IMR-90 (cell line): ENCODE measurements at places on chromosomes 3 and 15. TPM values are rescaled to one million over a fixed set of nuclear protein-coding genes. Genes with fewer than 3 reads are reported as not detected.

Gene CLRN1
- not detected in 2 replicates for polyA plus RNA-seq

Gene TP63
- polyA plus RNA-seq, result not detected in 2 replicates

Gene SYNPR
- polyA plus RNA-seq, result not detected in 2 replicates

Gene AADAC
- polyA plus RNA-seq, result not detected in 2 replicates

Gene CLEC3B
- polyA plus RNA-seq, result 13.2 and 13.8 TPM in 2 replicates

Gene HIGD2B
- not detected in 2 replicates for polyA plus RNA-seq

Gene ZNF501
- polyA plus RNA-seq, result 1.1 and 1.3 TPM in 2 replicates

Gene PARP16
- polyA plus RNA-seq, result 4.1 and 5.0 TPM in 2 replicates

Gene FAM81A
- not detected in 2 replicates for polyA plus RNA-seq

Gene ATP8B4
- 0.09 and 0.12 TPM in 2 replicates for polyA plus RNA-seq

Gene LRTM1
- polyA plus RNA-seq, result not detected in 2 replicates

Gene ANKUB1
- polyA plus RNA-seq, result not detected in 2 replicates

Gene NMNAT3
- 0.12 and 0.47 TPM in 2 replicates for polyA plus RNA-seq

Gene GOLGA8B
- polyA plus RNA-seq, result 27.1 and 31.6 TPM in 2 replicates

Gene TMCO5A
- polyA plus RNA-seq, result not detected in 2 replicates

Gene C3orf22
- not detected in 2 replicates for polyA plus RNA-seq

Gene ATP13A5
- polyA plus RNA-seq, result not detected in 2 replicates

Gene CCR5
- not detected in 2 replicates for polyA plus RNA-seq

Gene AP3B2
- polyA plus RNA-seq, result 0.07 and 0.14 TPM in 2 replicates

Gene DNASE1L3
- polyA plus RNA-seq, result not detected in 2 replicates

Gene LIPH
- polyA plus RNA-seq, result 0.17 and 0.27 TPM in 2 replicates

Gene C15orf62
- polyA plus RNA-seq, result not detected in 2 replicates

Gene LIPC
- 0.07 and 0.14 TPM in 2 replicates for polyA plus RNA-seq

Gene SLC2A2
- not detected in 2 replicates for polyA plus RNA-seq

Gene RAB8B
- 19.4 and 24.6 TPM in 2 replicates for polyA plus RNA-seq

Gene HRH1
- 7.6 and 8.1 TPM in 2 replicates for polyA plus RNA-seq
